Omental fat pad (tissue), 4 donors: ENCODE measurements at places on chromosomes 13 and 19. TPM values are rescaled to one million over a fixed set of nuclear protein-coding genes. Genes with fewer than 3 reads are reported as not detected.

- DNase-seq, result no peak
Observed at GRCh38 chr13:110841846-110842245, 73.0 kb downstream of the ANKRD10 start.

DNA sequence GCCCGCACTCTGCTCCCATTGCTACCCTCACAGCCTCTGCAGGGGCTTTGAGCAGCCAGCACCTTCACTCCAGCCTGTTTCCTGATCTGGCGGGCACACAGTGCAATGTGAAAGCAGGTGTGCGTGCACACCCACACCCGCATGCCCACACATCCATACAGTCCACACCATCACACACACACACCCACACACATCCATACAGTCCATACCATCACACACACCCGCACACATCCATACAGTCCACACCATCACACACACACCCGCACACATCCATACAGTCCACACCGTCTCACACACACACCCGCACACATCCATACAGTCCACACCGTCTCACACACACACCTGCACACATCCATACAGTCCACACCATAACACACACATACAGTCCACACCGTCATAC is 28.0 kb downstream of the PIAS4 start:
- no peak for DNase-seq

DNA sequence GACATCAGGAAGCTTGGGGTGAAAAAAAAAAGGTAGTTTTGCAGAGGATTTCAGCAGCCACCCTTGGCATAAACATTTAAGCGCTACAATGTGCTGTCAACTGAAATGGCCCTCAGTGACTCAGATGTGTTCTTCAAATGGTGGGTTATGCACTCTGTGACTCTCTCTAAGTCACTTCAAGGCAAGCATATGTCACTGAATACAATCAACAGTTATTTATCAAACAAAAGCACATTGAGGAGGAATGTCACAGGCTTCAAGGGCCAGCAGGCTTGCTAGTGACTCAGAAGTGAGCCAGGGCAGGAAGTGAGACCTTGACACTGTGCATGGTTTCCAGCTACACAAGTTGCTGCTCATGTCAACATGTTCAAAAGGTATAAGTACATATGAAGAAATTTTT is 523.7 kb upstream of the HTR2A start:
- DNase-seq, result no peak

Gene WASF3
- 22.9 TPM for total RNA-seq

Gene SBK2
- not detected for total RNA-seq

Gene C5AR1
- total RNA-seq, result 78.8 TPM

GRCh38 chr13:31891472-31891871 is 140.1 kb upstream of the FRY start:
- no peak for DNase-seq

Gene CLEC4G
- 8.3 TPM for total RNA-seq

Gene MEX3D
- total RNA-seq, result 3.3 TPM

Gene RFPL4A
- not detected for total RNA-seq

DNA sequence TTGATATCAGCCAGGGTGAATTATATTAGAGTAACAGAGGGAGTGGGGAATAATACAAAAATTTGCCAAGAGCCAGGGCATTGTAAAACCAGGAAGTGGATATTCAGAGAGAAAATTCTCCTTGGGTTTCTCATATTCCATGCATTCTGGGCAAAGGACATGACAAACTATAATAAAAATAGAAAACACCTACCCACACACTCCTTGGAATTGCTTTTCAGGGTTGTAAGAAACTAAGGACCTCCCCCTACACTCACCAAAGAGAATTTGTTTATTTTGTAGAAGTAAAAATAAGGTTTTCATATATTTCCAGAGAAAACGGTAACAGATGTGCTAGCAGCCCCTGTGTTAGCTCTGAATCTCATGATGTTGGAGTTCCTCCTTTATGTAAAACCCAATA is 649.6 kb downstream of the SLITRK1 start:
- DNase-seq, result no peak

Gene VSTM1
- not detected for total RNA-seq

GRCh38 chr19:51027873-51028272 is 1.5 kb upstream of the KLK11 start:
- DNase-seq, result no peak

- no peak for DNase-seq
Observed at GRCh38 chr13:39559847-39560246, 43.1 kb downstream of the LHFPL6 start.

DNA sequence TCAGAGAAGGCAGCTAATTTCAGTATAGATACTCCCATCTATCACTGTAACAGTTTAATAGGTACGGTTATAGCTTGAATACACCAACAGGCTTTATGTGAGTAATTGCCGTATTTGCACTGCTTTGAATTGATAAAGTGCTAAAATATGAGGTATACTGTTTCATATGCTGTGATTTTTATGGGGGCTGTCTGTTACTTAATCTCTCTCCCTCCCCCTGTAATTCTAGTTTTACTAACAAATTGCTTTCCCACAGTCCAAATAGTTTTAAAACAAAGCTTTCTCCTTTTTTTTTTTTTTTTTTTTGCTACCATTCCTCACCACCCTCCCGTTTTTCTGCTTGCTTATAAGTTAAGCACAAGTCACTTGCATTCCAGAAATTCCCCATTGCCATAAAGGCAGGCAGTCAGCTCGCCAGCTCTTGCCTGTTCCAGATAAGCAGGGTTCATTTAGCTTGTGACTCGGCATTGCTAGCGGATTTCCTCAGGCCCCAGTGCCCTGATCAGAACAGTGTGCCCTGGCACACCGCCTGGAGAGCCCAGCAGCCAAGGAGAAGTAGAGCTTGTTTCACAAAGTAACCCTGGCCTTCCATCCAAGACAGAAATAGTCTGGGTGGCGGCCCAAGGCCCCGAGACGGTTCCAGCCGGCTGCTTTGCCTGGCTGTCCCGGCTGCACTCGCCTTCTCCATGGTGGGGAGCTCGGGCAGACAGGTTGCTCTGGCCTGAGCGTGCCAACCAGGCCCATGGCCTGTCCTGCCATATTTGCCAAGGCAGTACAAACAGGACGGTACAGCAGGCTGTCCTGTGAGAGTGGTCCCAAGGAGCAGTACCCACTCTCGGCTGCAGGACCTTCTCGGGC is 43.5 kb upstream of the NPAS1 start:
- DNase-seq, result peak; percentile 41

DNA sequence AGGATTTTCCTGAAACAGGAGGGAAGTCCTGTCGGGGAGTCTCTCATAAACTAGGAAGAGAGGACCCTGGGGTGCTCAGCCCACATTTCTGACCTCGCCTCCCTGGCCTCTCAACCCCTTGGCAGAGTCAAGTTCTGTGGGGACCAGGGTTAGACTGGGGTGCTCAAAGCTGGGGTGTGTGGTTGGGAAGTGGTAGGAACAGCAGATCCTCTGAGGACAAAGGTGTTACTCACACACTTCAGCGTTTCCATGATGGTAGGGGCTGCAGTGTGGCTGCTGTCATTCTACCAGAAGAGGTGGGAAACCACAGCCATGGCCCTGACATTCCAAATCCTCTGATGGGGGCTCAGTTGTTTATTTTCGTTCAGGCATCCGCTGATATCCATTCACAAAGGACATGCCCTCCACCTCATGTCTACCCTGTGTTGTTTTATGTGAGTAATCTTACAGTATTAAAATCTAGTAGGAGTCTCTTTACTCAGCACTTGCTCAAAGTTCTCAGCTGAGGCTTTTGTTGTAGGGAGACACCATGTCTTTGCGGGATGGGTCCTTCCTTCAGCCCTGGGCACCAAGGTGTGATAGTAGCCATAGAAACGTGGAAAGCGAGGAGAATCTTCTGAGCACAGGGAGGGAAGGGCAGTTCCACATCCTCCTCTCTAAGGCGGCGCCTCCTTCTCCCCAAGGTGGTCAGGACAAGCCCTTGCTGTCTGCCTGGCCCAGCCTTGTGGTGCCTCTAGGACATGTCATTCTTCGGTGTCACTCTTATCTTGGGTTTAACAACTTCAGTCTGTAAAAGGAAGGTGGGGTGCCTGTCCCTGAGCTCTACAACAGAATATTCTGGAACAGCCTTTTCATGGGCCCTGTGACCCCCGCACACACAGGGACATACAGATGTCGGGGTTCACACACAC is 1.5 kb downstream of the KIR2DL3 start:
- no peak for DNase-seq

DNA sequence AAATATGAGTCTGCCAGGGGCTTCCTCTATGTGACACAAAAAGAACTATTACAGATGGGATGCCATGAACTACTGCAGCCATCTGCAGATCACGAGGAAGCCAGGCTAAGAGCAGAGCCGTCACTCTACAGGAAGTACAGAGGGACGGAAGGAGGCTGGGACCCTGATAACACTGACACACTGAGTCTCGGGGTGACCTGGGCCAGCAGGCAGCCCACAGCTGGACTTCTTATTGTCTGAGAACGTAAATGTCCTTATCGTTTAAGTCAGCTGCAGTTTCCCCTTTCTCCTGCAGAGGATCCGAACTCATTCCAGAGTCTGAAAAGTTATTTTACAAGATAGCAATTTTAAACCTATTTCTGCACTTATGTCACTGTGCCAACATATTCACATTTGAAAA is 20.7 kb downstream of the PARP4 start:
- DNase-seq, result no peak

DNA sequence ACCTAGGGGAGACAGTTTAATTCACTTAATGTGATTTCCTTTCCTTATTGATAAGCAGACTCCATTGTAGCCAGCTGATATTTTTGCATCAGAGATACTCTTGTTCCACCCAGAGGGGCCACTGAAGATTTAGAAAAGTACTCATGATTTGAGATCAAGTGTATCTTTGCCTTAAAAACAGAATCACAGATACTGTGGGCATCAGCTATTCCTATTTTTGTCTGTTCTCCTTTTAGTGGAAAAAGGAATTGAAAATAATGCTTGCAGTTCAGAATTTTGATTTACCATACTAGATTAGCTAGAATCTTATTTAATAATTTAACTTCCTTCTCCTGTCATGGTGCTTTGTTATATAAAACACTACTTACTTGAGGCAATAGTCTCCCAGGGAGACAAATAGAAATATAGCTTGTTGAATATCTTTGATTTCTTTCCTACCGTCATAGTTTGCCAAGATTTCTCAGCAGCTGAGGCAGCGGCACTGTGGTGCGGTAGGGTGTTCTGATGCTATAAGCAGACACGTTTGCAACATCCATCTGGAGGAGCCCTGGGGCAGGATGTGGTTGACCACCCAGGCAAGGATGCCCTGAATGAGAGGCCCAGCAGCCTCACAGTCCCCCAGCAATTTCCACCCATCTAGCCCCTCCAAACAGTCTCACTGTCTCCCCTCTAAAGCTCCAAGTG is 47.0 kb upstream of the RAP2A start:
- DNase-seq, result no peak

- DNase-seq, result peak; percentile 78
Observed at GRCh38 chr19:36331353-36332228, 47.4 kb downstream of the ZFP14 start.

DNA sequence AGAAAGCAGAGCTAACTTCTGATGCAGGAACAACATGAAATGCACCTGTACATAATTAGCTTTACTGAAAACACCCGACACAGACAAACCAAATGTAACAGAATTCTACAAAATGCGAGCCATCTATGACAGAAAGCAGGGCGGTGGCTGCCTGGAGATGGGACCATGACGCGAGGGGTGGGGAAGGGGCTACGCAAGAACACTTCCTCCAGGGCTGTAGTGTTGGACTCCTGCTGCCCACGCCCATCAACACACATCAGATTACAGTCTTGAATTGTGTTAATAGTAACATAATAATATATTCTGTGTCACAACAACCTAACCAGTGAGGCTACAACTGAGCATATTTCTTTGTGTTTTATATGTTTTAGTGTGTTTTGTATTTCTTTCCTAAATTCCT is 103.2 kb downstream of the SPACA7 start:
- no peak for DNase-seq

GRCh38 chr13:109297628-109298027 is 488.8 kb downstream of the IRS2 start:
- DNase-seq, result no peak

DNA sequence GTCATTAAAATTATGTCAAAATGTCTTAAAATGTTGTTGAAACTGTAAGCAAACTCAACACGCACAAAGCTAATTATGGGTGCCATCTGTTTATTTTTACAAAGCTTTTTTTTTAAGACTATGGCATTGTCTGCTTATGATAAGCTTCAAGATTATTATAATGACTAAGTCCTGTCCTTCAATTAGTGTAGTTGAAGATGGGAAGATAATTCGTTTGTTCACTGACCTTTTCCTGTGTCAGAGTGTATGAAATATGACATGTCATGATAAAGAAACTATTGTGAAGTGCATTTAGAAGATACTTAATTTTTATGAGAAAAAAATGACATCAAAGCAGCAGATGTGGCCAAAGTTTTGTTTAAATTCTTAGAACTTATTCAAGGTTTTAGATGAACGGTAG is 211.3 kb downstream of the PCCA start:
- DNase-seq, result no peak

Gene RFPL4AL1
- total RNA-seq, result not detected

- no peak for DNase-seq
Observed at GRCh38 chr19:8681345-8682029, 17.1 kb downstream of the ACTL9 start.

DNA sequence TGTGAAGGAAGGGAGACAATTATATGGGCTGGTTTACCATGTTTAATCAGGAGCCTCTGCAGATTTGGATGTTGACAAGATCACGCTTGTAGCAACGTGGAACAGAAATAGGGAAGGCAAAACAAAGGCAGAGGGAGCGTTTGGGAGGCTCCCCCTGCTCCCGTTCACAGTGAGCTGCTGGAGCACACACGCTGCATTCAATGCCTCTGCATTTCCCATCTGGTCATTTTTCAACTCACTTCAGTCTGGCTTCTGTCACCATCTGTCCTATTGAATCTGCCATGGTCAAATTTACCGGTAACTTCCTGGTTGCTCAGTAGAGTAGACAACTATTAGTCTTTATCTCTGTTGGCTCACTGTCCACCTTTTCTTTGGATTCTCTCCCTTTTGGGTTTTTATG is 91.0 kb downstream of the NHLRC3 start:
- no peak for DNase-seq

DNA sequence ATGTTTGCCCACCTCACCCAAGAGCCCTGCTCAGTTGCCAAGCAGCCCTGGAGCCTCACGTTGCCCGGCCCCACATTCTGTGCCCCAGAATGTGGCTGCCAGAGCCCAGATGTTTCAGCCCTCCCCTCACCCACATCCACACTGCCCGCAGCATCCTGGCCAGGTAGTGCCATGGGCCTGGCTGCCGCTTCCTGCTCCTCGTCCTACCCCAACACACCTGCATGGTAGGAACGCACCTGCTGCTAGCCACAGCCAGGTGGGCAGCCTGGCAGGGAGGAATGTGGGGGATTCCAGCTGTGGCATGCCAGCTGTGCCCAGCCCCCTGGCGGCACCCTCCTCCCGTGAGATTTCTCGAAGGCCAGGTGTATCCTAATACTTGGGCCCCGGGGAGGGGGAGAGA is 7.5 kb upstream of the NFIX start:
- DNase-seq, result no peak

- no peak for DNase-seq
Observed at GRCh38 chr19:5451494-5451893, 3.7 kb upstream of the ZNRF4 start.

Gene ZNF541
- 0.44 TPM for total RNA-seq

- DNase-seq, result no peak
Observed at GRCh38 chr13:35643625-35644024, 167.1 kb upstream of the MAB21L1 start.
